ENCODE measurements at places on chromosomes 11 and 22. TPM values are rescaled to one million over a fixed set of nuclear protein-coding genes. Genes with fewer than 3 reads are reported as not detected.

The INSC gene
- 0.25 TPM for total RNA-seq

The ANO1 gene
- 7.7 TPM for total RNA-seq

The CSNK2A3 gene
- 1.4 TPM for total RNA-seq

The ZBTB16 gene
- total RNA-seq = 64.5 TPM

The DERL3 gene
- 2.0 TPM for total RNA-seq

The VPS26B gene
- 37.6 TPM for total RNA-seq

The CCDC188 gene
- total RNA-seq = not detected

The OR4A16 gene
- not detected for total RNA-seq

The CARS1 gene
- 14.3 TPM for total RNA-seq
